T47D (cell line): ENCODE measurements at places on chromosomes 1 and 21.
A peak's percentile ranks its signal among the peaks of the same experiment; 100 is the strongest.

- no peak for DNase-seq
Observed at GRCh38 chr1:221272940-221273339, 393.7 kb downstream of the HLX start.

DNA sequence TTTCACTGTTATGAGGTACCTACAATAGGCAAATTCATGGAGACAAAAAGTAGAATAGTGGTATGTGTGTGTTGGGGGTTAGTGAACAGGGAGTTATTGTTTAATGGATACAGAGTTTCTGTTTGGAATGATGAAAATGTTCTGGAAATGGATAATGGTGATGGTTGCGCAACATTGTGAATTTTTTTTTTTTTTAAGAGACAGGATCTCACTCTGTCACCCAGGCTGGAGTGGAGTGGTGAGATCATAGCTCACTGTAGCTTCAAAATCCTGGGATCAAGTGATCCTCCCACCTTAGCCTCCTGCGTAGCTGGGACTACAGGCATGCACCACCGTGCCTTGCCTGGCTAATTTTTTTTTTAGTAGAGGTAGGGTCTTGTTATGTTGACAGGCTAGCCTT, 34.5 kb upstream of the TRABD2B start:
- no peak for DNase-seq

- no peak for DNase-seq
Observed at GRCh38 chr1:211344152-211344618, 17.6 kb downstream of the TRAF5 start.

DNA sequence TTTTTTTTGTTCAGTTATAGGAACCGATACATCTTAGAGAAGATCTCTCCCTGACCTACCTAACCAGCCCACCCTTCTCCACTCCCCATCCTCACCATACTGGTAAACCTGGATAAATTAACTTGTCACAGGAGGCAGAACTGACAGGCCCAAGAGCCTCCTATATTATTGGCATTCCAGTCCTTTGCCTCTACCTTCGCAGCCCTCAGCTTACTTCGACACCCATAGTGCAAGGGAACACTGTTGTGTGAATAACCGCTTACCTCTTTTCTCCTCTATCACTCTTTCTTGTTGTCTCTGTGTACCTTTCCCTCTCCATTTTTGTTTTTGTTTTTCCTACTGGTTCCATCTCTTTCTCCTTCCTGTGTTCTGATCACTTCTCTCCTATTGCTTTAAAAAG, 58.7 kb downstream of the CDC14A start:
- no peak for DNase-seq

DNA sequence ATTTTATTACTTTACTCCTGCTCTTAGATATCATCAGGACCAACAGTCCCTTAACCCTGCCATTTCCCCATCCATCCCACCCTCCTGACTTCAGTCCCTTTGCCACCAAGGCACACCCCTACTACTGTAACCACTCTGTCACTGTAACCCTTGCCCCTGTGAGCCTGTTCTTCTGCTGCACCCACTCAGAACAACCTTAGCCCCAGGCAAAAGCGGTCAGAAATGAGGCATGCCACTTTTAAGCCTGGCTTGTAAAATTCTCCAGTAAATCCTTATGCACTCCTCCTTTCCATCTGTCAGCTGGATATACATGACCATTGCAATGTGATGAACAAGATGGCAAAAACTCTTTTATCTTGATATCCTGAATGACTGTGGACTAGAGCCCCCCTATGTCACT, 555.0 kb upstream of the PLXNA2 start:
- DNase-seq, result no peak

DNA sequence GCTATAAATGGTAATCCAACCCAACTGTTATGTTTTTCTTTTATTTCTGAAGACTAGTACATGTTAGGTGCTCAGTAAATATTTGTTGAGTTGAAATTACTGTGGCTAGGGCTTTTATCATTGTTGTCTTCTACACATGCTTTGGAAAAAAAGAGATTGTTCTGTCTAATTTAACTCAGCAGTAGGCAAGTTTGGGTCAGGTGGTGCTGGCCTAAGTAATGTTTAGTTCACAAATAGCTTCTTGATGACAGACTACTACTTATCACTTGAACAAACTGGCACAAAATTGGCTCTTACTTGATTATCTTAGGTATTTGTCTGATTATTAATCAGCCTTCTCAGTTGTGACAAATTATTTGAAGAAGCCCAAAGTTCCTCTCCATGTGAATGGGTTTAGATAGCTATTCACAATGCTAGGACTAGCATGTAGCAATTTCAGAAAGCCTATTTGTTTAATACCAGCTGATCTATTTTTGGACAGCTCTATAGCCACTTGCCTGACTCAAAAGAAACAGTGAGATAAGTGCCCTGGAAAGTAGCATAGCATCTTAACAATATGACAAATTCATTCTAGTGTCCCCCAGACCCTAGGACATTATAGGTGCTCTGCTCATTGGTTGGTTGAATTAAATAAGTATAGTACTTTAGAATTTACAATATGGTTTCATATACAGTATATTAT, 32.6 kb downstream of the TMEM200B start:
- DNase-seq, result no peak

- no peak for DNase-seq
Observed at GRCh38 chr1:228018125-228018398, 11.3 kb downstream of the WNT3A start.

DNA sequence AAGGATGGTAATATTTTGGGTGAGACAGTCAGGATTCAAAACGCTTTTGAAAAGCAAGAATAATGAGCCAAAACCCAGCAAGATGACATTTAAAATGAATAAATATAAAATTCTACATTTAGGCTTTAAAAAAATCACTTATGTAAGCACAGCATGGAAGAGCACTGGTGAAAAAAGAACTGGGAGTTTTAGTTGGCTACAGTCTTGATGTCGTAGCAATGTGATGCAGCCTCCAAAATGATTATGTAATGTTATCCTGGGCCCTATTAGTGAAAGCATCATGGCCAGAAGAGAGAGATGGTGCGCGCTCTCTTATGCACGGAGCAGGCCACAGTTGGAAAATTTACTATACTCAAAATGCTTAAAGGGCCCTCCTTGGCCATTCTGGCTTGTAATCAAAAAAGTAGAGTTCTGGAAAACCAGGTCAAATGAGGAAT, 5.1 kb downstream of the KCNJ9 start:
- DNase-seq, result no peak

GRCh38 chr1:940107-941014, 16.6 kb downstream of the SAMD11 start:
- peak; percentile 55 for DNase-seq

DNA sequence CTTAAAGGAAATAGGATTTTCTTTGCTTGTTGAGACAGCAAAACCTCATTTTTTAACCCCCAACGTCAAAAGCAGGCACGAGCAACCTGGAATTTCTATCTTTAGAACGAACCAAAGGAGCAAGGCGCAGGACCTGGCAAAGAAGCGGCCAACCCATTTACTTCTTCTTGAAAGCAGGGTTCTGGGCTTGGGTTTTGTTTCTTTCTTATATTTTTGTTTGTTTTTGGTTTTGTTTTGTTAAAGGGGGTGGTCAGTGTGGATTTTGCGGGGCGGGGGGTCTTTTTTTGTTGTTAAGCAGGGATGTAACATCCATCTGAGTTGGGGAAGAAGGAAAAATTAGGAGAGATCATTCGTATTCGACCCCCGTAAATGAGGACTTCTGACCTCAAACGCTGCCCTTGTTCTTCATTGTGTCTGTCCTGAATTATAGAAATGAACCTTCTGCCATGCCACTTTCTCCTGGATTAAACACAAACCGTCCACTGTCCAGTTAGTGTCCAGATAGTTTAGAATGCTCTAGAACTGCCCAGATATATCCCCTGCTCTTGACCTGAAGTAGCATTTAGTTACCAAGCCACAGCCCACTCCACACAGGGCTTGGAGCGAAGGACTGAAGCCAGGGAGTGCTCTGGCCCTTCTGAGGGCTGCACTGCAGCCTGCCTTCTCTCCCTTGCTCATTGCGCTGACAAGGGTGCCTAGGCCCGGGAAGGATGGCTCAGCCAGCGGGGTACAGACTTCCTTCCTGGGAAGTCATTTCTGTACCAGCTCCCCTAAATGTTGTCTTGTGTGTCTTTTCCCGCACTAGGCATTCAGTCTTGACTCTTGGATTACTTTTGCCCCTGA, 909 bp upstream of the APP start:
- DNase-seq, result no peak

- DNase-seq, result peak; percentile 90
Observed at GRCh38 chr1:9823943-9824701, at the start of gene CLSTN1. CLSTN1 (minus strand) TSS chr1:9823965; CDS start chr1:9823733, 232 bp downstream.

DNA sequence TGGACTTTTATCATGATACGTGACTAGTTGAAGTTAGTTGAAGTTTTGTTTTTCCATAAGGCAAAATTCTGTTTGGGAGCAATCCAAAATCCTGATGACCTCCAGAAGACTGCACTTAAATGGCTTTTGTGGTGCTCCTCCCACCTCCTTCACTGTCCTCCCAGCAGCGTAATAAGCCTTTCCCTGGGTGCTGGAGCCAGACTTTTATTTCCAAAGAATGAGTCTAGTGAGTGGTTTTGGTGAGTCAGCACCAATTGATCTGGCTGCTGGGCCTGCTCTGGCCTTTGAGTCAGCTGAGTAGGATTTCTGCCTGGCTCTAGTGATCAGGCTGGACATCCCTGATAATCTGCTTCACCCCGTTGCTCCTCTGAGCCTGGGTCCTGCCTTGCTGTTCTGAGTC, 21.7 kb upstream of the KCND3 start:
- DNase-seq, result no peak

GRCh38 chr1:21048462-21048861, 128.2 kb downstream of the EIF4G3 start:
- no peak for DNase-seq

- DNase-seq, result no peak
Observed at GRCh38 chr1:229148041-229148671, 122.8 kb upstream of the RAB4A start.

DNA sequence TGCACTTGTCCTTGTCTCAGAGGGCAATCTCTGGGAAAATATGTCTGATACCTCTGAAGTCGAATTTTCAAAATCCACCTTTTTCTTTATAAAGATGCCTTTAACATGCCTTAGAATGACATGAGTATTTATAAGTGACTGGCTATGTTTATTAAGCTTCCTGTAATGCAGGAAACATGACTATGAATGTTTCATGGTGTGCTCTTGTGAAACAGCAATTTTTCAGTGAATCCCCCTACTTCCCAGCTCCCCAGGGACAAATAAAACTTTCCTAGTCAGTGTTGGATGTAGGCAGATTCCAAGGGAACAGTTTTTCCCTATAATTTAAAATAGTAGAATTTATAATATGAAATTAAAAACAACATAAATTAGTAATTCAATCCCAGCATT, 437.0 kb downstream of the LMO4 start:
- no peak for DNase-seq

DNA sequence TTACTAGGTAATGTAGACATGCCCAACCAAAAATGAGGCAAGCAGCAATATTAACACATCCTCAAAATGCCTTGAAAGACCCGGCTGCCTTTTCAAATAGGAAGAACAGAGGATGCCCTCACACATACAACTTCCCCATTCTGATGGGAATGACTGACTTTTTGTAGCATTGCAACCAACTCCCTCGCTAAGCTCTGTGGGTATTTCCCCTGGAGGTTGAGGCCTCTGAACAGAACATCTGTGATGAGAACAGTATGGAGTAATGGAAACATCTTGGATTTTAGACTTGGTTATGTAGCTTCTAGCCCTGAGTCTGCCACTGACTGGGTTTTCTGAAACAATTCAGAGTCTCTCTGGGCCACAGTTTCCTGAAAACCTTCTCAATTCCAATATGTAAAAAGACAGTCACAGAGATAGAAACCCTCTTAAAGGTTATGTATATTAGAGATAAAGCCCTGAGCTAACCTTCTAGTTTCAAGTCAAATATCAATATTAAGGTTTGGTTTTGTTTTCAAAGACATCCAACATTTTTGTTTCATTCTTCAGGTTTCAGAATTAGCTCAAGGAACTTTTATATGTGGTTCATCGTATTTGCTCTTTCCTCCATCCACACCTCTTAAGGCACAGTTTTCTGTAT, 311.5 kb downstream of the SETD4 start:
- DNase-seq, result no peak

GRCh38 chr1:20486457-20487235, 636 bp upstream of the CAMK2N1 start:
- DNase-seq, result peak; percentile 82

DNA sequence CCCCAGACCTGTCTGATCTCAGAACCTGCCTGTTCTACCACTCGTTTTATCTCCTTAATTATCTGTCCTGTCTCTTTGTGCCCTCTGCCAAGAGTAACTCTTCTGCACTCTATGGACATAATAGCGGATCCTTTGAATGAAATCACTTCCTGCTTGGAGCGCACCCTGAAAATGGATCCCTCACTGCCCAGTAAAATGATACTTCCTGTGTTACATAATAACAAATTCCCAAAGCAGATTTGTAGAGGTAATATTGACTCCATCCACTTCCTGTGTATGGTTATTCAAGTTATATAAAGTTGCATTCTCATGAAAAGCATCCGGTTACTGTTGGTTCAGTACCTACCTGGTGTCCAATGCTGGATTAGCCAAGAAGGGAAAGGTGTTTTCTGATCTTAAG, 246.0 kb downstream of the TRABD2B start:
- DNase-seq, result no peak

- DNase-seq, result no peak
Observed at GRCh38 chr21:43919871-43920801, 55.1 kb downstream of the AGPAT3 start.

GRCh38 chr1:247345881-247346280, 14.2 kb upstream of the ZNF496 start:
- DNase-seq, result no peak

DNA sequence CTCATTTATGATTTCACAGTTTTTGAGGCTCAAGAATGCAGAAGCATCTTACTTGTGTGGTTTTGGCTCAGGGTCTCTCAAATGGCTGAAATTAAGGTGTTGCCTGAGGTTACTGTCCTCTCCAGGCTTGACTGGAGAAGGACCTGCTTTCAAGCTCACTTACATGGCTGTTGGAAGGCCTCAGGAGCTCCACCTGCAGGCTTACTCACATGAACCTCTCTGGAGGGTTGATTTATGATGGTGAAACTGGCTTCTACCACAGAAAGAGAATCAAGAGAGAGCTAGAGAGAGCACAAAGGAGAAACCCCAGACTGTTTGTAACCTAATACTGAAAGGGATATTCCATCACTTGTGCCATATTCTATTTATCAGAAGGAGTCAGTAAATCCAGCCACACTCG, 6.2 kb upstream of the KCNK2 start:
- DNase-seq, result peak; percentile 60

GRCh38 chr21:45869121-45870007, 112.2 kb upstream of the COL6A1 start:
- DNase-seq, result no peak

- DNase-seq, result no peak
Observed at GRCh38 chr21:35861661-35862060, 198.7 kb downstream of the SETD4 start.

GRCh38 chr1:197619008-197619640, 156.2 kb downstream of the DENND1B start:
- DNase-seq, result peak; percentile 11

DNA sequence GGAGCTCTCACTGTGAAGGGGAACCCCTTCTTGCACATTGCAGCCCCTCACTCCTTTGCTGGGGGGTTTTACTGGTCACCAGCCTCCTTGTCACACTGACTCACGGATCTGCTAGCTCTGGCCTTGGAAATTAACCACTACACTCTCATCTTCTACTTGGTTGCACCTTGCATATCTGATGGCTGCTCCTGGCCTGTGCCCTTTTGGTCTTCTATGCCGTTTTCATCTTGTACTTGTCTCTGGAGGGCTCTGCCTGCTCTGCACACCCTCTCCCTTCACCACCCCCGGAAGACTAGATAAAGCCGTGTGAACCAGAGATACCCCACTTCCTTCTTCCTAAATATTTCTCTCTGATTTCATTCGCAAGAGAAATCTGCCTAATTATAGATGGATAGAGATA, 44.6 kb downstream of the CD247 start:
- DNase-seq, result no peak

- no peak for DNase-seq
Observed at GRCh38 chr1:147747966-147748365, 12.4 kb downstream of the GJA5 start.
